T1000 (cell line): ENCODE measurements at places on chromosomes 13 and 19.

- DNase-seq = no peak
Measured at GRCh38 chr13:96248103-96248502, 158.2 kb downstream of the HS6ST3 start.

DNA sequence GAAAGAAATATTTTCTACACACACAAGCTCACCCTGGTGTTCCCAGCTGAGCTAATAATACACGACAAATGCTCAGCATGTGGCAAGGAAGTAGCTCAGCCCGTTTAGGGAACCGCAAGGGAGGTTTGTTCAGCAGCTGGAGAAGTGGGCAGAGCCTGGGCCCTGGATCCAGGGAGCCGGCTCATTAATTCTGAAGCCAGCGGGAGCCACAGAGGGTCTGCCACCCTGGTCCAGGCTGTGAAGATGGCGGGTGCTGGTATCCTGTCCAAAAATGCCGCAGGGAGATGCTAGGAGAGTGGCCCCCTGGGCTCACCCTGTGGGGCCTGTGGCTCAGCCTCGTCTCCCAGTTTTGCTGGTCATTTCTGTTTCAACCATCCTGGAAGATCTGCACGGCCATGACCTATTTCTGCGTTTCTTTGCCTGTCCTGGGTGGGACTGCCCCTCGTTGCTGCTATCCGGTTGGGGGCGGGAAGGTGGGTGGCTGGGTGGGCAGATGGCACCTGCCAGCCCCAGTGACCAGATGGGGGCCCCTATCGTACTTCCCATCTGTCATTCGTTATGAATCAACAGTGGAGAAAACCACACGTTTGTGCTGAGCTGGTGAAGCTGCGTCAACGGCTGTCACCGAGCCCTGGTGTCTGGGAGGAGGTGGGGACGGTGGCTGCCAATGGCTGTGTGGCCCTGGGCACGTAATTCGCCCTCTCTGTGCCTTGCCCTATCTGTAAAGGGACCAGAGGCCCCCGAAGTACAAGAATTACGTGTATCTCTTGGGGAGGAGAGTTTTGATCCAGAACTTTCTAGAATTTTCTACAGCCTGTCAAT, 2.7 kb upstream of the GNA15 start:
- no peak for DNase-seq

DNA sequence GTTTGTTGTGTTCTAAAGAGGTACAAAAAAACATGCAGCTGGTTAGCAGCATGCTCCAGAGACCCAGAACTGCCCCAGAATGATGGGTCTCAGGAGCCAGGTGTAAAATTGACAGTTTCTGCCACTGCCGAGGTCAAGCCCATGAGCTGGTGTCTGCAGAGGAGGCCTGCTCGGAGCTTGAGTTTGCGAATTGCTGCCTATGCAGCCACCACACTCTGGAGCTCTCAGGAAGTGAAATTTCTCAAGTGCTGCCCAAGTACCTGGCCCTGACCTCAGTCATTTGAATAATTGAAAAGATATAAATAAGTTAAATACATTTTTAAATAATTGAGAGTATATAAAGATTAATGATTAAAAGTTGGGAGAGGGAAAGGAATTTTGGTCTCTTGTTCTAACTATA, 66.4 kb downstream of the ZAR1L start:
- DNase-seq = no peak

- DNase-seq = no peak
Measured at GRCh38 chr13:44506251-44506650, 69.9 kb downstream of the TSC22D1 start.

GRCh38 chr19:2691951-2692350, 10.5 kb downstream of the GNG7 start:
- no peak for DNase-seq

DNA sequence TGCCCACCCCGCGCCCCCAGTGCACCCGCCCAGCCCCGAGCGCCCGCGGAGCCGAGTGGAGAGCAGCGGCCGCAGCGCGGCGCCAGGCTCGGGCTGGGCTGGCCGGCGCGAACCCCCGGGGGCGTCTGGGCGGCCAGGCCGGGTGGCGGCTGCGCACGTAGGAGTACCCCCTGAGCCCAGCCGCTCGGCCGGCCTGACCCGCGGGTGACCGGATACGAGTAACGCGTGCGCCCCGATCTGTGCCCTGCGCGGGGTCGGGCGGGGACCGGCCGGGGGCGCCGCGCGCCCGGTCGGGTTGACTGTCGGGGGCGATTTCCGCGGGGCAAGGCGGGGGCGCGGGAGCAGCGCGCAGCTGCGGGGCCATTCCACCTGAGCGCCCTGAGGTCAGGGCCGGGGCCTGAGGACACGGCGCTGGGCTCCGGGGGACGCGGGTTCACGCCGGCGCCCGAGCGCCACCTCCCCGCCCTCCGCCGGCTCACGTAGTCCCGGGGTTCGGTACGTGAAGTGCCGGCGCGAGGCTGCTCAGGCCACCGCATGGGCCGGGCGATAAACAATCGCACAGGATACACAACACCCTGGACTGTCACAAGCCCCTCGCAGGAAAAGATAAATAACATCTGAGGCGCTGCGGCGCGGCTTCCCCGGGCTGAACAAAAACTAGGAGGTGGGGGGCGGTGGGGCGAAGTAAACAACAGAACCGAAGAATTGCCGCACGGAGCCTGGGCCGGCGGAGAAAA, 37.6 kb upstream of the FLT1 start:
- no peak for DNase-seq

DNA sequence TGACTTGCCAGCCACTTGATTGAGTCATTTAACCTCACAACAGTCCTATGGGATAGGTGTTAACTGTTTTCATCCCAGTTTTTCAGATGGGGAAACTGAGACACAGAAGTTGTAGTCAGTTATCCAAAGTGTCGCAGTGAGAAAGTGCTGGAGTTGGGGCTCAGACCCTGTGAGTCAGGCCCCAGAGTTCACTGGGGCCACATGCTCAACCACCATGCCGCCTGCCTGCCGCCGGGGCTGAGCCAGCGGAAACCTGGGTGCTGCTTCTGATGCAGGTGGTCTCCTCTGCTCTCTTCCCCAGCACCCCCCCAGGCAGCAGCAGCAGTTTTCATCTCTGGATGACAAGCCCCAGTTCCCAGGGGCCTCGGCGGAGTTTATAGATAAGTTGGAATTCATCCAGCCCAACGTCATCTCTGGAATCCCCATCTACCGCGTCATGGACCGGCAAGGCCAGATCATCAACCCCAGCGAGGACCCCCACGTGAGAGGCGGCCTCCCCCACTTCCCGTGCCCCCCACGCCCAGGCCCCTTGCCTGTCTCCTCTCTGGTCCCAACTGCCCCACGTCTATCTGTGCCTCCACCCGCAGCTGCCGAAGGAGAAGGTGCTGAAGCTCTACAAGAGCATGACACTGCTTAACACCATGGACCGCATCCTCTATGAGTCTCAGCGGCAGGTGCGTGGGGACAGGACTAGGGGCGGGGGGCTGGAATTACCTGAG, 12.9 kb downstream of the BCKDHA start:
- DNase-seq = no peak

GRCh38 chr13:52155177-52155576, 4.2 kb downstream of the NEK3 start:
- no peak for DNase-seq

GRCh38 chr13:31301119-31301518, 101.3 kb downstream of the B3GLCT start:
- no peak for DNase-seq

GRCh38 chr13:21328836-21329477, 130.1 kb downstream of the ZDHHC20 start:
- DNase-seq = no peak

GRCh38 chr19:35437406-35437951, 10.6 kb upstream of the FFAR2 start:
- DNase-seq = no peak

DNA sequence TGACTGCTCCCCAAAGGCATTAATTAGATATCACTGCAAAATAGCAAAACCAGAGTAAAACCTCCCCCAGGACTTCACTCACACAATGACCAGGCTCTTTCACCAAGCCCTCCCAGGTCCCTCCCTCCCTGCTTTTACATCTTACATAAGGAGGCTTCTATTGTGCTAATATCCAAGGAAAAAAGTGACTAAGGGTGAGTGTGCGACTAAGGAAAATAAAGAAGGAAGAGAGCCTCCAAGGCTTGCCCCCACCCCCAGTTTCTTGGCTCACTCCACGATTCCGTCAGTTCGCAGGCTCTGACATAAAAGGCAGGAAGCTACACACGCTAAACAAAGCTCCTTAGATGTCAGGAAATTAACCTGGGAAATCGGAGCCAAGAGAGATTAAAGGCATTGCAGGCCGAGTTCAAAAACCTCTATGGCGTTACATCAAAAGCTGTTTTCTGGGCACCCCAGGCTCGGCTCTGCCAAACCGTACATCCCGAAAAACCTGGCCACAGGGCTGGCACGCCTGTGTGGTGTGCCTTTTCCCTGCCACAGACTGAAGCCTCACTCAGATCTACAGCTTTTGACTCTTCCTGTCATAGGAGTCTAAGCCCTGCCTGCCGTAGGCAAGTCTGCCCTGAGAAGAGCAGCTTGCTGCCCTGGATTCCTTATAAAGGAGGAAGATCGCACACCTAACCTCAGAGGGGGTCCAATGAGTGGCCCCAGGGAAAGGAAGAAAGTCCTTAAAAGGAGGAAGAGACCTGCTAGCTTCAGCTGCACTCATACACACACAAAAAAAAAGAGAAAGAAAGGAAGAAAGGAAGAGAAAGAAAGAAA, 67.0 kb upstream of the SERP2 start:
- DNase-seq = peak; percentile 50

DNA sequence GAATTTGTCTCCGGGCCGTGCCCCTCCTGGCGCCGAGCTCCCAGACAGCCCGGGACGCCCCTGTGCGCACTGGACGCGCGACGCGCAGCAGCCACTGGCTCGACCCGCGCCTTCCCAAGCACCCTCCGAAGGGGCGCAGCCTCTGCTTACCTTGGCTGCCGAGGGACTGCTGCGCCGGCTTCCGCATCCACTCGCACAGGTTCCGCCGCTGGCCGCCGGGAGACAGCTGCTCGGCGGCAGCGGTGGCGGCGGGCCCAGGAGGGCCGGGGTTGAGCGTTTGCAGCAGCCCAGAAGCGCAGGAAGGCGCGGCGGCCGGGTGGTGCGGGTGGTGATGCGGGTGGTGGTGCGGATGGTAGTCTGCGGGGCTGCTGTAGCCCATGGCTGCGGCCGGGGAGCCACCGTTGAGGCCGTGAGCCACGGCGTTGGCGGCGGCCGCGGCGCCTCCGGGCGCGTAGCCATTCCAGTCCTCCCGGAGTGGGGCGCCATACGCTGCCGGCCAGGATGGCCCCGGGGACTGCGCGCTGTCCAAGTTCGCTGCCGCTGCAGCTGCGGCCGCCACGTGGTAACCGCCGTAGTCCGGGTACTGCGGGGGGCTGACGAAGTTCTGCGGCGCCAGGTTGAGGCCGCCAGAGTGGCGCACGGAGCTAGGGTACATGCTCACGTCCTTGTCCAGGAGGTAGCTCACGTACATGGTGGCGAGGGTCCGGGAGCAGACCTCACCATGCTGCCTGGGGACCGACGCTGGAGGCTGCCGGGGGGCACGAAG, 616 bp downstream of the CDX2 start:
- DNase-seq = no peak

DNA sequence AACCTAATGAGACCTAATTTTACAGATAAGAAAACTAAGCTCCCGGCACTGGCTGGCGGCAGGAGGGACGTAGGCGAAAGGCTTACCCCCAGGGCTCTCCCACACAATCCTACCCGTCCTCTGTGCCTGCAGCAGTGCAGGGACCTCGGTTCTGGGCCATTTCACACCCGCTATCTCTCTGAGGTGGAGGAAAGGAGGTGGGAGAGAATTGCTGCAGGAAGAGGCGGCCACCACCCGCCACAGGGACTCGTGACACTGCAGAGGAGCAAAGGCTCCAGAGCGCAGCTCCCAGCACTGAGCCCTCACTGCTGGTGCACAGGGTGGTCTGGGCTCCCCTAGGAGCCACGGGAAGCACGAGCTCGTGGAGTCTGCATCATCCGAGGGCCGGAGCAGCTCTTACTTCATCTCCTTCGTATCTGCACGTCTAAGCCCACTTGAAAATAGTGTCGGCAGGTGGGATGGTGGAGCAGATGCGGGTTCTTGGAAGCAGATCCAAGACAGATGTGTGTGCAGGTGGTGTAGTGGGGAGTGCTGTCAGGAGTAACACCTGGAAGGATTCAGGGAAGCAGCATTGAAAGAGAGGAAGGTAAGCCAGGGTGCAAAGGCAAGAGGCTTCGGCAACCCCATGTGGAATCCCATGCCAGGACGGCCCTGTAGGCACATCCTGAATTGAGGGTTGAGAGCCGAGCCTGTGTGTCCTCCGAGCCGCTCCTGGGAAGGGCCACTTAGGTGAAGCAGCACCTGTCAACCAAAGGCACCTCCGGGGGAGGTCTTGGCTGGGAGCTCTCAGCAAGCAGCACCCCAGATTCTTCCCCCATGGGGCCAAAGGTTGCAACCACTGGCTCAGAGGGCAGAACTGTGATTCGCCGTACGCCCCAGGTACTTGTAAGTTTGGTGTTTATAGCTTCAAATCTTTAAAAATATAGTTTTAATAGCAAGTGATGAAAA, 115.8 kb upstream of the SPACA7 start:
- no peak for DNase-seq

- no peak for DNase-seq
Measured at GRCh38 chr13:41179593-41180250, 14.6 kb downstream of the KBTBD7 start.

DNA sequence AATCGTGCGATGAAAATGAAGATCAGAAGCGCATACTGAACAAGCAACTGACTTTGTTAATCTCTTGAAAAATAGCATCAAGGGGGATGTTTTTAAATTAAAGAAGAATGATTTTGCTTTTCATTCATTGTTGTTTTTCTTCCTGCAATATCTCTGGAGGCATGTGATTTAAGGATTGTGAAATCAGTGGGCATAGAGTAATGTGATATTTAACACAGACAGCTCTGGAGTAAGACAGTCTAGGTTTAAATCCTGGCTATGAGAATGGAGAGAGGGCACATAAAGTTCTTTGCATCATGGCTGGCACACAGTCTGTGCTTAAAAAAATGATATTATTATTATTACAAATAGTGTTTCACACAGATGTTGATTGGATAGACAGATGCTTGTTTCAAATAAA, 243.1 kb upstream of the NBEA start:
- DNase-seq = no peak

- DNase-seq = no peak
Measured at GRCh38 chr13:63299866-63300394, 1884.3 kb upstream of the PCDH20 start.

DNA sequence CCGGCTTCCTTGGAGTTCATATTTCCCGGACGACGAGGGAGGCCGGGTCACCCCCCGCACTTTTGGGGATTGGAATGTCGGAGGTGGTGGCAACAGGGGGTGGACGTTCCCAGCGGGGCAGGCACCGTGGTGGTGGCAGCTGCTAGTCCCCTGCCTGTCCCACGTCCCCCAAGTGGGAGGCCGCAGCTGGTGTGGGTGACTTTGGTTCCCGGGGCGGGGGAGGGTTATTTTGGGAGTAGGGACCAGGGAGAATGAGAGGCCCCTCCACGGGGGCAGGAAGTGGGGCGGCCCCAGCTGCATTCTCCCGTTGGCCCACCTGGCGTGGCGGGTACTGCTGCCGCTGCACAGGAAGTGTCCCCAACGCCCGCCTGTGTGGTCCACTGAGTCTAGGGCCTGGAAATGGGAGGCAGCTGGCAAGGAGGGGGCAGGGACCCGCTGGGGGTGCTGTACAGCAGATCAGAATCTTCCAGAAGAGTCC, 11.1 kb upstream of the PLIN3 start:
- DNase-seq = no peak

- DNase-seq = no peak
Measured at GRCh38 chr13:106919133-106919532, 351.2 kb upstream of the ARGLU1 start.
